HS-27A (cell line): ENCODE measurements at places on chromosomes 3 and 15.

DNA sequence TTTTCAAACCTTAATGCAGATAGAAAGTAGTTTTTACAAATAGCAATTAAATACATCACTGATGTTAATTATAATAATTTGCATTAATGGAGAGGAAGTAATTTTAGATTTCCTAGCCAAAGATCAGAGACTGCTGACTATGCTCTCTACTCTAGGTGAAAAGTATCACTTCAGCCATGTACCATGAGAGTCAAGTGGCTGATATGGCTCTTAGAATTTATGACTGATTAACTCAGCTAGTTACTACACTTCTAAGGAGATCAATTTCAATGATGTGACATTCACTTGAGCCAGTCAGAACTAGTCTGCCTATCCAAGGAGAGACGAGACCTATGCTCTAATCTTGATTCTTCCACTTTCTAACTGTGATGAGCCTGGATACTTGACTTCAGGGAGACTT lies 405.7 kb upstream of the RORA start:
- DNase-seq, result no peak

GRCh38 chr3:149277331-149277813 lies 55.7 kb upstream of the CP start:
- DNase-seq, result peak; percentile 58

- DNase-seq, result no peak
Observed at GRCh38 chr3:72727172-72727571, 121.1 kb downstream of the SHQ1 start.

- DNase-seq, result no peak
Observed at GRCh38 chr3:9216736-9217135, 32.7 kb downstream of the SRGAP3 start.

DNA sequence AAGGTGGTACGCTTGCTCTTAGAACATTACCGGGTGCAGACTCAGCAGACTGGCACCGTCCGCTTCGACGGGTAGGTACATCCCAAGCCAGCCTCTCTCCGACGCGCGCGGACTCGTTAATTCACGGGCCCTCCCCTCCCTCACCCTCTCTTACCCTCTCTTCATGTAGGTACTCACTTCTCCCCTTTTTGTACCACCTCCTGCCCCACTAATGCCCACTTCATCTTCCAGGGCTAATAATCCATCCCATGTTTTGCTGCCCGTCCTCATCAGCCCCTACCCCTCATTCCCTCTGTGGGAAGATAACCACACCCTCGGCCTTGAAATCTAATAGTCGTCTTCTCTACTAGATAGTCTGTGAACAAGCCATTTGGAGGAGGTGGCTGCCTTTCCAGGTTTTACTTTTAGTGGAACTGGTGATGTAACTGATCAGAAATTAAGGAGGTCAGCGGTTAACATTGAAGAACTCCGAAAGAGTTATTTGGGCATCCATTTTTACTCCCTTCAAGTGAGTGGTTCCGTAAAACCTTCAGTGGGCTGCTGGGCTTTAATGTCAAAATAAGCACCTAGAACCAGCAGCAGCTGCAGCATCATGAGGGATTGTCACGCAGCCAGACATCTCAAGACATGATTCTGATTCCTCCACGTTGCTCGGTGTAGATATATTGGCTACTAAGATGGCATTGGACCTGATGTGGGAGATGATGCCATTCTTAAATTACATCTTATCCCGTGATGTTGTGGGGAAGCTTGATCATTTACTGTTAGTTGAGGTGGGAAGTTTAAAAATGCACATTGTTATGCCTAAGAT lies 1.3 kb downstream of the FEM1B start:
- DNase-seq, result no peak

- no peak for DNase-seq
Observed at GRCh38 chr3:70933105-70933810, 620.8 kb upstream of the MDFIC2 start.

DNA sequence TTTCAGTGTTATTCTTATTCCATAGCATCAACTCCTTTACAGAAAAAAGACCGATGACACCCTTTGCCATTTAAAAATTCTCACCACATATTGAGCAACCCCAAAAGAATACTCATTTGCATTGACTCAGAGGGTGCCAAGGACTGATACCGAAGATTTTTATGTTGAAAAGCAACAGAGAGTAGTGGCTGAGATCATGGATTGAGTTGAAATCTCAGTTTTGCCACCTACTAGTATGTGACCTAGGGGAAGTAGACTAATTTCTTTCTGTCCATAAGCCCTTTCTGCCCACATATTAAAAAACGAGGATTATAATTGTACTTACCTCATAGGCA lies 313.9 kb upstream of the SATB1 start:
- no peak for DNase-seq

DNA sequence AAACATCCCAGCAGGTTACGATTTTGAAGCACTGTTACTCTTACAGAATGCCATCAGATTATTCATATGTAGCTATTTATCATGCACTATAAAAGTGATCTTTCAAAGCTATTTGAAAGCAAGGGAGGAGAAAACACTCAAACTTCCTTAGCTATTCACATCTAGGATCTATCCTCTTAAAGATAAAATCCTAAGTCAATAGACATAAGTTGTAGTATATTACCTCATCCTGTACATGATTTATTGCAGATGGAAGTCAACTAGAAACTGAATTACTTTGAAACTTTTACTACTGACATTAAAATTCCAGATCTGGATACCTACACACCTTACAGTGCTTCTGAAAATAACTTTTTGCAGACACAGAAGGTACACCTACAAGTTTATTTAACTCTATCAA lies 197.2 kb downstream of the MEIS2 start:
- DNase-seq, result no peak

DNA sequence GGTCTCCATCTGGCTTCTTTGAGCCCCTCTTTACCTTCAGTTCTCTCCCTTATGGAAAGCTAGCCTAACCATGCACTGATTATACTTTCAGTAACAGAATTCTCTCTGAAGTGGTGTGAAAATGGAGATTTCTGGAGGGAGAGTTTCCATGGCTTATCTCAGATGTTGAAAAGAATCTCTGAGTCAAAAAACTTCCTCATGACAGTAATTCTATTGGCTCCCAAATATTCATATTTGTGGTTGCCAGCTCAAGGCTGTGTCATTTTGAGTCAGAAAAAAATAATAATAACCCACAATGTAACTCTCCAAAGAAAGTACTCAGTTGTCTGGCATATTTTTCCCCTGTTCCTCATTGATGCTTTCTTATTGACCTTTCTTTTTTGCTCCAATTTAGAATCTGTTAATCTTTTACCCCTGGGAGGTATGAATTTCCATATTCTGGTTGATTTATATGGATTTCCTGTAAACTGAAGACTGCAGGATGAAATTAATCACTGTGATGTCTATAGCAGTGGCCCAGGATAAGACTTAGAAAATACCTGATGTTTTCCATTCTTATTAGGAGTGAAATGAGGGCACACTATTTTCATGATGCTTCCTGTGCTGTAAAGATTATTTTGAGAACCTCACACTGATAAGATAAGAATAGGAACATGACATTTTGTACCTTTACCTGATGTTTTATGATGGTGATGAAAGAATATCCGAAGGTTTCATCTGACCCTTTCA lies 149.5 kb upstream of the EPHA3 start:
- peak; percentile 88 for DNase-seq

- peak; percentile 42 for DNase-seq
Observed at GRCh38 chr15:91055548-91056331, 33.3 kb upstream of the VPS33B start.

- no peak for DNase-seq
Observed at GRCh38 chr15:68346979-68347378, 69.4 kb downstream of the FEM1B start.

DNA sequence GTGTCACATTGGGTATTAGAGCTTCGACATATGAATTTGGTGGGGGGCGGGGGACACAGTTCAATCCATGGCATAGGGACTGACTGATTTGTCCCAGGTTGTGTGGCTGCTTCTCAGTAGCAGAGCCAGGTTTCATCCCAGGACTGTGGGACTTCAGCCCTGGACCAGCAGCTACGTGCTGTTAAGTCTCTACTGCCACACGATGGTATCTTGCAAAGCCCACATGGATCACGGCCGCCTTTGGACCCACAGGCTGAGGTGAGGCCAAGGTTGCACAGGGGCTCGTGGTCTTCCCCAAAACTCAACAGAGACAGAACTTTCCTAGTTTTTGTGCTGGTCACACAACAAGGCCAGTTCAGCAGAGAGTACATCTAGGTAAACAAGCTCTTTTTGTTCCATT lies 97.4 kb downstream of the LRRK1 start:
- DNase-seq, result no peak

- no peak for DNase-seq
Observed at GRCh38 chr3:106256249-106256957, 387.6 kb upstream of the CBLB start.

DNA sequence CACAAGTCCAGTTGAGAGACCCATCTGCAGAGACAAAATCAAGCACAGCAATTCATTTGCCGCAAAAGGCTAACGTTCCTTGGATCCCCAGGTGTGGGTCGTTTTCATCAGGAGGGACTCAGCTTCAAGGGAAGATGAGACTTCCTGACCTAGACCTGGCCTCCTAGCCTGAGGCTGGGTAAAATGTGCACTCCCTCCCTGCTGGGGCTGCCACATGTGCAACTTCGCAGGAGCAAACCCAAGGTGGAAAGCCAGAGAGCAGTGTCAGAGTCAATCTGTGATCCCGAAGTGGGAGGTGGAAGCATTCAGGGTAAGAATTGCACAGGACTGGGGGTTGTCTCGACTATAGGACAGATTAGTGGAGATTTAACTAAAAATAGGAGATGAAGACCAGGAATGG lies 164.7 kb upstream of the UMPS start:
- no peak for DNase-seq

- DNase-seq, result no peak
Observed at GRCh38 chr3:42730294-42730693, 27.7 kb upstream of the HHATL start.

DNA sequence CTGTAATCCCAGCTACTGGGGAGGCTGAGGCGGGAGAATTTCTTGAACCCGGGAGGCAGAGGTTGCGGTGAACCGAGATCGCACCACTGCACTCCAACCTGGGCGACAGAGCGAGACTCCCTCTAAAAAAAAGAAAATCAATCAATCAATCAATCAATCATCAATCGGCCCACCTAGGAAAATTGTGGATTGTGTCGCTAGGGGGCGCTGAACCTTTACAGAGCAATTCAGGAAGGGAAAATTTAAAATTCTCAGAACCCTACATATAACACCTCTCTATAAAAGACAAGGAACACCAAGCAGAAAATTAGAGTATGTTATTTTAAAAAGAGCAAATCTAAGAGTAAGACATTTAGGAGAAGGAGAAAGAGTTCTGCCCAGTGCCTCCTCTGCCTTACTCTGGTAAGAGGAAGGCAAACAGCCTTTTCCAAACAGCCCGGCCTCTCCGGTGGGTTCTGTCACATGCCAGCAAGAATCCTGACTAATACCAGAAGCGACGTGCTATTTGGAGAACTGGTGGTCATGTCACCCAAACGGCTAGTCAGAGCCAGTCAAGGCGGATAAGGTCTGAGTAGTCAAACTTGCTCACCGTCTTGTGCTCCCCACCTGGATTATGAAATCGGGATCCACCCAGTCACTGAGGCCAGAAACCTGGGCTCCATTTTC lies 22.3 kb upstream of the SMCO1 start:
- no peak for DNase-seq

DNA sequence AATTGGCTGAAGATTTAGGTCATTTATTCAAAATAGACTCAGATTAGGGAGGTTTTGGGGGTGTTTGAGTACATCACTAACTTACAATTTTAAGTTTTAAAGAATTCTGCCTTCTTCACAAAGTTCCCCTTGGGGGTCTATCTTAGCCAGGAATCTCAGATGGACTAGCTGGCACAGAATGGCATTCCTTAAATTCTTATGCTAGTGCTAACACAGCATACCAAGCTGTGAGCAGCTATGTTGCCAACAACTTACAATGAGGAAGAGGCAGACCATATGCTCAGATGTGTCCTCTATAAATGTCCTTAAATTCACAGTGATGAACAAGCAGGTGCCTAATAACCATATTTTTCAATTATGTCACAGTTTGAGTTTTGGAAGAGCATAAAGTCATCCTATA lies 60.9 kb upstream of the NPHP3 start:
- DNase-seq, result peak; percentile 77

- DNase-seq, result peak; percentile 1
Observed at GRCh38 chr3:61371123-61371522, 119.9 kb upstream of the FHIT start.

DNA sequence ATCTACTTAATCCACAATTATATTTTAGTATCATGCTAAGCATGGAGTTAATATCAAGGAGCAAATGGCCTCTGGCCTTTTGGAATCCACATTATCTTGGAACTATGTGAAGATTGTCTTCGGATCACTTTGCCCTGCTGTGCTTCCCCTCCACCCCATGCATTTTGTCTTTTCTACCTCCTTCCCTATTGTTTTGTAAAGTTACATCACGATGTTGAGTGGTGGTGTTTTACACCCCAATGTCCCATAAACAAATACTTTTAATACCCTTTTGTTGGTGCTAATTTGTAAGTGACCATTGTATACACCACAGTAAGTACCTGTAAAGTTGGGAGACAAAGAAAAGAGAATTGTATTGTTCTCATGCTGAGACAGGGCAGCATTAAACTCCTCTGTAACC lies 258.4 kb upstream of the ZNF717 start:
- DNase-seq, result no peak

- no peak for DNase-seq
Observed at GRCh38 chr15:93829115-93829870, 402.1 kb upstream of the MCTP2 start.

DNA sequence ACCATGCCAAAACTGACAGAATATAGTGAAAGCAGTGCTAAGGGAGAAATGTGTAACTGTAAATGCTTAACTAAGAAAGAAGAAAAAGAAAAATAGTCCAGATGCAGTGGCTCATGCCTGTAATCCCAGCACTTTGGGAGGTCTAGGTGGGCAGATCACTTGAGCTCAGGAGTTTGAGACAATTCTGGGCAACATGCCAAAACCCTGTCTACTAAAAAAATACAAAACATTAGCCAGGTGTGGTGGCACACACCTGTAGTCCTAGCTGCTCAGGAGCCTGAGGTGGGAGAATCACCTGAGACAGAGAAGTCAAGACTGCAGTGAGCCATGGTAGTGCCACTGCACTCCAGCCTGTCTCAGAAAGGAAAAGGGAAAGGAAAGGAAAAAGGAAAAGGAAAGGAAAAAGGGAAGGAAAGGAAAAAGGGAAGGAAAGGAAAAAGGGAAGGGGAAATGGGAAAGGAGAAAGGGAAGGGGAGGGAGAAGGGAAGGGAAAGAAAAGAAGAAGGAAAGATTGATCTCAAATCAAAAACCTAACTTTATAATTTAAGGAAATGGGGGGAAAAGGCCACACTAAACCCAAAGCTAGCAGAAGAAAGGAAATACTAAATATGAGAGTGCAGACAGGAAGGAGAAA lies 20.3 kb downstream of the C3orf33 start:
- no peak for DNase-seq

GRCh38 chr3:85433319-85433718 lies 474.5 kb downstream of the CADM2 start:
- no peak for DNase-seq

- DNase-seq, result no peak
Observed at GRCh38 chr3:150733373-150733935, 29.5 kb downstream of the SIAH2 start.
